ENCODE measurements at places on chromosomes 11 and 22.

GRCh38 chr22:47221840-47222615 lies 459.6 kb downstream of the TBC1D22A start:
- no peak for DNase-seq

- DNase-seq: peak; percentile 31
Measured at GRCh38 chr11:2186669-2187279, 15.2 kb upstream of the TH start.

DNA sequence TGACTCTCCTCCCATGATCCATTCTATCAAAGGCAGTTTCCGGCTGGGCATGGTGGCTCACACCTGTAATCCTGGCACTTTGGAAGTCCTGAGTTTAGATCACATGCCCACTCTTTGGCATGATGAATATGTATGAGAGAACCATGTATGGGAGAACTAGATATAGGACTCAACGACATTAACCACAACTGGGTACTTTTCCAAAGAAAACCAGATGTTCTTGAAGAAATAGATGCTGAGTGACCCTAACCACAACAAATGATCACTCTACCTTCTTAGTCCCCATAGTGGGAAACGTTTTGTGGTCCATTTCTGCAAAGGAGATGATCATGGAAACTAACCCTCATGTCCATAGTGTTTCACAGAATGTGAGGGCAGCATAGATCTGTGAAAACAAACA lies 13.6 kb downstream of the FJX1 start:
- DNase-seq: no peak

DNA sequence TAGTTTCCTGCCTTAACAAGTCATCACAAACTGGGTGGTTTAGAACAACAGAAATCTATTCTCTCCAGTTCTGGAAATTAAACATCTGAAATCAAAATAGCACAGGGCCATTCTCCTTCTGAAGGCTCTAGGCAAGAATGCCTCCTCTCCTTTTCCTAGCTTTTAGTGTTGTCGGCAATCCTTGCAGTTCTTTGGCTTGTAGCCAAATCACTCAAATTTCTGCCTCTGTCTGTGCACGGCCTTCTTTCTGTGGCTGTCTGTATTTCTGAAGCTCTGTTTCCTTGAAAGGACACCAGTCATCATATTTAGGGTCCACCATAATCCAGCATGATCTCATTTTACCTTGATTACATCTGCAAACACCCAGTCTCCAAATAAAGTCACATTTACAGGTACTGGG lies 795.5 kb downstream of the METTL15 start:
- no peak for DNase-seq

GRCh38 chr11:118370774-118371173 lies 11.4 kb downstream of the UBE4A start:
- DNase-seq: no peak

GRCh38 chr11:36409152-36409816 lies 100.8 kb downstream of the TRAF6 start:
- DNase-seq: peak; percentile 79

- peak; percentile 68 for DNase-seq
Measured at GRCh38 chr11:2940147-2940920, 11.1 kb upstream of the PHLDA2 start.

DNA sequence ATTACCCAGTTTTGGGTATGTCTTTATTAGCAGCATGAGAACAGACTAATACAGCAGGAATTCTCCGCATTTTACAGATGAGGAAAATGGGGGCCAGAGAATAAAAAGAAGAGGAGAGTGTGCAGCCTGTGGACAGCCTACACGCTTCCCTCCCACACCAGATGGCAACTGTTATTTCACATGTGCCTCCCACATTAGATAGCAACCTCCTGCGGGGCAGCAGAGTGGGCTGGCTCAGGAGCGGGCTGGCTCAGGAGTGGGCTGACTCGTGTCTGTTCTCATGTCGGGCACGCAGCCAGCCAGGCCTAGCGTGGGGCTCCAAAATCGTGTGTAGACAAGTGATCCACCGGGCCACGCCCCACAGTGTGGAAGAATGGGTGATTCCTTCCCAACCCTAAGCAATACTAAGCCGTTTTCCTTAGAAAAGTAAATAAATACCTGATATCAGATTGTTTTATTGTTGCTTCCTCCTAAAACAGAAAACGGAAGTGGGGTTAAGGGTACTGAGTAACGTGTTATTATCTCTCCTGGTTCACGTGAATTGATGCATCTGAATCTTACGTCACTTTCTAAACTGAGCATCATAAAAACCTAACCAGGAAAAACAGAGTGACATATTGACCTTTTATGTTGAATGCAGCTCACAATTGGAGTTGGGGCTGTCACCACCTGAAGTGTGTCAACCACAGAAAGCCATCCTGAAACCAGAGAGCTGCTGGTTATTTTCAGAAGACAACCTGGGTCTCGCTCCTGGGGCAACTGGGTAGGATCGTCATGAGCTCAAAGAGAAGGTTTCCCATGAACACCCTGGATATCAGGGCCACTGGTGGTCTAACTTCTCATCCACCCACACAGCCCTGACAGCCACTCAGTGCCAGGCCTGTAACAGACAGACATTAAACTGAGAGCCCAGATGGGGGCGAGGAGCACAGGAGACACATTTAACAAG lies 3.3 kb downstream of the TTLL1 start:
- DNase-seq: peak; percentile 44
